ENCODE measurements at places on chromosomes 7 and 10.

GRCh38 chr7:120869700-120870099 lies 11.8 kb upstream of the TSPAN12 start:
- no peak for DNase-seq

DNA sequence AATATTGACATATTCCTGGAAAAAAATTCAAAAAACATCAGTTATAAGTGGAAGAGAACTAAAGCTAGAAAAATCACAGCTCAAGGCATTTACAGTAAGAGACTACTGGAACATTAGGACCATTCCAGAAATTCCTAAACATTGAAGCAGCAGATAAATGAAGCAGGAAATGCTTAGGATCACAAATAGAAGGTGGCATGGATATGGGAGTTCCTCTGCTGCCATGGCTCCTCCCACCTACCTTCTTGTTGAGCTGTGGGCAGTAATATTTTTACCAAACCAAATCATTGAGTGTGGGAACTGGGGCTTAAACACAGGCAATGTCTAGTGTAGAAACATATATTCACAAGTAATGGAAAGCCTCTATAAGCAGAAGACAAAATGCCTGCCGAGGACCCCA lies 292.8 kb downstream of the ANKRD7 start:
- no peak for DNase-seq

- DNase-seq = no peak
Observed at GRCh38 chr7:101470668-101471487, 108.2 kb downstream of the COL26A1 start.

- DNase-seq = no peak
Observed at GRCh38 chr7:43628431-43628830, 45.5 kb downstream of the STK17A start.

DNA sequence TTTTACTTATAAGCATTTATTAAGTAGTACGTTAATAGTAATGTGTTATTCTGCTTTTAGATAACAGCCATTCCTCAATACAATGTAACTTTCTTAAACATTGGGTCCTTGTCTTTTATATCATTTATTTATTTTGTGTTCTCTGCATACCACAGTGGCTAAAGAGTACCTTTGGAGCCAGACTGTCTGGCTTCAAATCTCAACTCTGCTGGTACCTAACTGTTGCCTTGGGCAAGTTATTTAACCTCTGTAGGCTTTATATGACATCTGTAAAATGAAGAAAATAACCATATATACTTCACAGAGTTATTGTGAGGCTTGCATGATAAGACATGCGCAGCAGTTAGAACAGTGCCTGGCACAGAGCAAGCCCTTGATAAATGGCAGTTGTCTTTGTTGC lies 397.6 kb downstream of the MDFIC start:
- no peak for DNase-seq

GRCh38 chr7:44983742-44984477 lies 5.1 kb upstream of the MYO1G start:
- no peak for DNase-seq

GRCh38 chr10:96643920-96644319 lies 57.1 kb upstream of the TM9SF3 start:
- DNase-seq = no peak

GRCh38 chr10:5014936-5015335 lies 11.3 kb upstream of the AKR1C2 start:
- no peak for DNase-seq

- no peak for DNase-seq
Observed at GRCh38 chr10:35765066-35765527, 123.0 kb upstream of the FZD8 start.

GRCh38 chr10:79250259-79250658 lies 97.0 kb upstream of the PPIF start:
- DNase-seq = peak; percentile 22

- DNase-seq = no peak
Observed at GRCh38 chr10:4822208-4822607, 3.8 kb upstream of the AKR1E2 start.

Measured in activated CD8-positive, alpha-beta T cell treated with anti-CD3 and anti-CD28 coated beads for 36 hours (primary cell).